ENCODE measurements at places on chromosomes 5 and 9.

GRCh38 chr5:40796487-40796889 lies 1.7 kb downstream of the PRKAA1 start:
- DNase-seq = no peak

- DNase-seq = no peak
Measured at GRCh38 chr5:157568720-157569119, 6.9 kb downstream of the ADAM19 start.

GRCh38 chr9:134399435-134400056 lies 73.3 kb downstream of the RXRA start:
- no peak for DNase-seq

DNA sequence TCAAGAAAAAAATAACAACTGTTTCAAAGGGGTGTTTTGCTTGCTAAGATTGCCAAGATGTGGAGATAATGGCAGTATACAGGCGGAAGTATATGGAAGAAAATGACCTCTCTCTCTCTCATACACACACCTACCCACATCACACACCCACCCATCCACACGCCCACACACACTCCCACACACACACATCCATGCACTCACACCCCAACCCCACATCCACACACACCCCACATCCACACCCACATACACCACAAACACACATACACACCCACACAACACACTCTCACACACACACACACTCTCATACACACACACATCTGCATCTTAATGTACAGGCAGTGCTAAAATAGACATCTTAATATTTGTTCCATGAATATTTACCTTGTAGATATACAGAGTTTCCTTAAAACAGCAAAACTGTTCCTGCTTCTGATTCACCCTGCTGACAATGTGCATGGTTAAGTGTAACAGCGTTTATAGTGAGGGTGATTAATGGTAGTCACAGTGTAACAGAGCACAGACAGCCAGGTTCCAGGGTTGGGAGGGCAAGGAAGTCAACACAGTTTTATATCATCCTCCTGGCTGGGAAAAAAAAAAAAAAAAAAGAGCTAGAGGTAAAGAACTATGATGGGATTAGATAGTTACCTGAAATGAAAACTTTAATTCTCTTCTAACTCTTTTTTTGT lies 8.3 kb downstream of the BHMT2 start:
- no peak for DNase-seq

- no peak for DNase-seq
Measured at GRCh38 chr5:68441309-68442073, 225.9 kb downstream of the PIK3R1 start.

GRCh38 chr9:131348631-131349521 lies 45.0 kb upstream of the PRRC2B start:
- DNase-seq = no peak

DNA sequence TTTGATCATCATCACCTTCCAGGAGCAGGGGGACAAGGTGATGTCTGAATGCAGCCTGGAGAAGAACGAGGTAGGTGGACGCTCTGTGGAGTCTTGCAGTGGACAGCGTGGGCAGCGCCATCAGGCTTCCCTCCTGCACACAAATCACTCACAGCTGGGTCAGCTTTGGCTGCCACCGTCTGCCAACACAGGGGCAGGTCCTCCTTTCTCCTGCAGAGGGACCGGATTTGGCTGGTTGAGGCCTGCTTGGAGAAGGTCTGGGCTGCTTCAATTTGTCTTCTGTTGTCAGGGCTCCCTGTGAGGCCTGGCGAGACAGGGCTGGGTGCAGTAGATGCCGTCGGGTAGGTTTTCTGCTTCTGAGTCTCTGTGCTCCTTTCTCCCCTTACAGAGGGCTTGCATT lies 180.6 kb downstream of the CACNA1B start:
- DNase-seq = no peak

DNA sequence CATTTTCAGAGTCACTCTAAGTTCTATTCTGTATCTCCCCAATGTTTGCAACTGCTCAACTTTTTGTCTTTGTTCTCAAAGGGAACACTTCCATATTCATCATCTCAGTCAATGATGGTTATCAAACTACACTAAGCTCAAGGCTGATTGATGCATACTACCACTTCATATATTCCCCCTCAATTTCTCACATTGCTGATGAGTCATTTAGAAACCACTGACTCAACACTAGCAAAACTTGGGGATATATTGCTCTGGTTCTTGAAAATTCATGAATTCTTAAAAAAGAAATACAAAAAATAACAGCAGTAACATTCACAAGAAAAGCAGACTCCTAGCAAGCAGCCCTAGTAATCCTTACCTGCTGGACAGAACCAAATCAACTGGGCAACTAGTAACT lies 52.2 kb downstream of the ABHD17B start:
- DNase-seq = no peak

DNA sequence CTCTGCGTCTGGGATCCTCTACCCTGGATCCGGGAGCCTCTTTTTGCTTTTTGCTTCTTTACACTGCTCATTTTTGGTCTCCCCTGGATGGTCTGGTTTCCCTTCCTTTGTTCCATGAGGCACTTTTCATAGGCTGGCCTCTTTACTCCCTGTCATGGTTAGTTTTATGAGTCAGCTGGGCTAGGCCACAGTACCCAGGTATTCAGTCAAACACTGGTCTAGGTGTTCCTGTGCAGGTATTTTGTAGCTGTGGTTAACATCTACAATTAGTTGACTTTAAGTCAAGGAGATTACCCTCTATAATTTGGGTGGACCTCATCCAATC lies 17.5 kb downstream of the ANKRD33B start:
- DNase-seq = no peak

DNA sequence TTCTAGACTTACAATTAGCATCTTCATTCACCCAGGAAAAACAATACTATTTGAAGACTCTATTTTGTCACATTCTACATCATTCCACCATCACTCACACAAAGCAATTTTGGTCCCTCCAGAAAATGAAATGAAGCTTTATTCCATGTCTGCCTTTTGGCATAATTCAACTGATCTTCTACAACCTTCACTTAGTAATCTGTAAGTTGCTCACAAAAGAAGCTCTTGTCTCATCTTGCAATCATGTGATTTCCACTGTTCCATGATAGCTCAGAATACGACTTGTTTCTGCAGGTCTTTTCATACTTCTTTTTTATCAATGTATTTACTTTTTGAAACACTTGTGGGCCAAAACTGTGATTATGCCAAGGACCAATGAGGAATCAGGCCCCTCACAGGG lies 261.9 kb upstream of the NR4A3 start:
- DNase-seq = no peak

GRCh38 chr5:151154931-151155774 lies 2.4 kb downstream of the ANXA6 start:
- no peak for DNase-seq

- DNase-seq = no peak
Measured at GRCh38 chr5:136598802-136599404, 233.6 kb upstream of the TRPC7 start.

DNA sequence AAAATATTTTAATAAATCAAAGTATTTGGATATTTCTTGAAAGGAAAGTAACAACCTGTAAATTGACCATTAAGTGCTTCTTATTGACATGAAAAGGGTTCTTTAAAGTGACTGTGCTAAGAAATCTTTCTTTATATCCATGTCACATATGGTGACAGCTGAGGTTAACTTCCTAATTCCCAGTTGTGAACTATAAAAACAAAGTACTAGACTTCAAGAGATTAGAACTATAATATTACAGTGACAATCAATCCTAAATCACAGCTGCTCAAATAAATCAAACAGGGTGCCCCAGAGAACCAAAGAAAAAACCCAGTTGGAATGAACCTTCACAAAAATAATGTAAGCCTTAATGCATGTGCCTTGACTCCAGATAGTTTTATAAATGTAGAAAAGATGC lies 332.6 kb upstream of the PDE4D start:
- no peak for DNase-seq

GRCh38 chr9:11103525-11103924 lies 490.7 kb upstream of the PTPRD start:
- DNase-seq = no peak

- no peak for DNase-seq
Measured at GRCh38 chr5:26578002-26578401, 460.4 kb downstream of the CDH9 start.

- DNase-seq = no peak
Measured at GRCh38 chr5:144194144-144194543, 23.5 kb downstream of the KCTD16 start.

- peak; percentile 49 for DNase-seq
Measured at GRCh38 chr9:119289740-119290433, 79.3 kb downstream of the BRINP1 start.

GRCh38 chr5:76657091-76657490 lies 33.9 kb upstream of the F2RL2 start:
- DNase-seq = no peak

DNA sequence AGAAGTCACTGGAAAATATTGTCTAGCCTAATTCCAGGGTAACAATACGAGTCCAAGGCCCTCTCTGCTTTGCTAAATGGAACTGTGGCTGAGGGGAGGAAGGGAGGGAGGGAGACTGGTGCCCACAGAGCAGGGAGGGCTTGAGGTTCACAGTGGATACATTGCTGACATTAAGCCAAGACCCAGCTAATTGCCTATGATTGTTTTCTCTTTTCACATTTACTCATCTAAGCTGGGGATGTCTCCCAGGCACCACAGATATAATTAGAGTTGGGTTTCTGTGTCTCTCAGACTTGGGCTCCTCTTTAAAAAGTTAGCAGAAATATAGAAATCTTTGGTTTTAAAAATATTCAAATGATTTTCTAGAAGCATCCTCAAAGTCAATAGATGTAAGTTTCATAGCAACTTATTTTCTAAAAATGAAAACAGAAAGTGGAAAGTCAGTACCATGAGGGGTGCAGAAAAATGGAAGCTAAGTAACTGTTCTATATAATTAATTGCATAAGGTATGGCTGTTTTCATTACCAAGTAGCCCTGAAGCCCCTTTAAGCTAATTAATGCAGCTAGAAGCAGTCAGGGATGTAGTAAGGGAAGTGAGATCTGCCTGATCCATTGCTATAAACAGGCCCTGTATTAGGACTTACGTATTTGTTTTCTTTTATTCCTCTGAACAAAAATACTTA lies 259.8 kb downstream of the NDUFS4 start:
- DNase-seq = no peak

DNA sequence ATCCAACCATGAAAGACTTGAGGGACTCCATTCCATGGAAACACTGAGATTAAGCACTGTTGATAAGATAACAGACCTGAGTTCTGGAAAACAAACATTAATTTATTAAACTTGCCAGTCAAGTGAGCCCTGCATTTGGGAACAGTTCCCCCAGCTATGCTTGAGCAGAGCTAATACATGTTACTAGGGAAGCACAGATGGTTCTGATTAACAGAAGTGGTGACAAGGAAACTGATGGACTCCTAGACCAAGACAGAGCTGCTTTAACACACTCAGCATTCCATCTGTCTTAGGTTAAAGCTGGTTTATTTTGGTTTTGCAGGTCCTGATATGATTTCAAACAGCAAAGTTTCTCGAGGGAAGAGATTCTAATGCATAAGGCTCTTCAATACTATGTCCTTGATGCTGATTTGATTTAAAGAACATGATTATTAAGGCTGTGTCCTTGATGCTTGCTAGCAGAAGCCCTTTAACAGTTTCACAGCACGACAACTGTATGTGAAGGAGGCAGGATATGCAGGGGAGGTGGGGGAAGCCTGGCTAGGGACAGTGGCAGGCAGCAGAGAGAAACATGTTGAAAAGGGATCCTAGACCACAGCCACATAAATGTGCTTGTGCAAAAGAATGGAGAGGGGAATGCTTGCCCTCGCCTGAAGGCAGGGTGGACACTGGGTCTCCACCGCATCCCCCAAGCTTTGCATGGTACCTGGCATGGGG lies 66.2 kb downstream of the ACTBL2 start:
- peak; percentile 25 for DNase-seq

DNA sequence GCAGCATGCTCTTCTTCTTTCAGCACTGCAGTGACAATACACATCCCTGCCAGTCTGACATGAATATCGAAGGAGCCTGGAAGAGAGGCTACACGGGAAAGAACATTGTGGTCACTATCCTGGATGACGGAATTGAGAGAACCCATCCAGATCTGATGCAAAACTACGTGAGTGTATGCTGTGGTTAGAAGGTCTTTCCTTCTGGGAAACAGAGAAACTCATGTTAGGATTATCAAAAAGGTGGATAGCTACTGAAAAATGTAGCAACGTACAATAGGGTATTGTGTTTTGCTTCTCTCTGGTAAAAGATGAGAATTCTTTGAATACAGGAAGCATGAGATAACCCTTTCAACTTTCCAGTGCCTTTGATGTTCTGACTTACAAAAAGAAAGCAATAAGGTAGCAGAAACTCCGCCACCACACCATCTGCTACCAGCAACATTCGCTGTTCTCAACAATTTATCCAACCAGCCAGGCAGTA lies 133.3 kb downstream of the PCSK5 start:
- no peak for DNase-seq

- DNase-seq = no peak
Measured at GRCh38 chr5:103785569-103785968, 223.0 kb upstream of the NUDT12 start.

- no peak for DNase-seq
Measured at GRCh38 chr9:98667005-98667640, 41.6 kb downstream of the GABBR2 start.

DNA sequence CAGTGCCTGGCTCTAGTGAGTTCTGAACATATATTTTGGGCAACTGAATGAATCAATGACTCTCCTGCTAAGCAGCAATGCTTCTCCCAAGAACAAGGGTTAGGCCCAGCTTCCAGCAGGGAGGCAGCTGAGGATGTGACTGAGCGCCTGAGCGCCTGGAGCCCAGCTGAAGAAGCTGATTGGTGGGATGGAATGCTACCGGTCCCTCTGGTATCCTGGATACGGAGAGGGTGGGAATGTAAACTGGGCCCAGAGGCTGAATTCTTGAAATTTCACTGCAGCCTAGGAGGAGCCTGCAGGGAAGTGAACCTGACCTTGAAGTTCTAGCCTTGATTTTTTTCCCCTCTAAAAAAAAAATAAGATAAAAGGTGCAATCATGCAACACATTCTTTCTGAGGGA lies 43.2 kb downstream of the WWC1 start:
- DNase-seq = peak; percentile 64

GRCh38 chr9:83466877-83467276 lies 71.3 kb downstream of the FRMD3 start:
- no peak for DNase-seq

DNA sequence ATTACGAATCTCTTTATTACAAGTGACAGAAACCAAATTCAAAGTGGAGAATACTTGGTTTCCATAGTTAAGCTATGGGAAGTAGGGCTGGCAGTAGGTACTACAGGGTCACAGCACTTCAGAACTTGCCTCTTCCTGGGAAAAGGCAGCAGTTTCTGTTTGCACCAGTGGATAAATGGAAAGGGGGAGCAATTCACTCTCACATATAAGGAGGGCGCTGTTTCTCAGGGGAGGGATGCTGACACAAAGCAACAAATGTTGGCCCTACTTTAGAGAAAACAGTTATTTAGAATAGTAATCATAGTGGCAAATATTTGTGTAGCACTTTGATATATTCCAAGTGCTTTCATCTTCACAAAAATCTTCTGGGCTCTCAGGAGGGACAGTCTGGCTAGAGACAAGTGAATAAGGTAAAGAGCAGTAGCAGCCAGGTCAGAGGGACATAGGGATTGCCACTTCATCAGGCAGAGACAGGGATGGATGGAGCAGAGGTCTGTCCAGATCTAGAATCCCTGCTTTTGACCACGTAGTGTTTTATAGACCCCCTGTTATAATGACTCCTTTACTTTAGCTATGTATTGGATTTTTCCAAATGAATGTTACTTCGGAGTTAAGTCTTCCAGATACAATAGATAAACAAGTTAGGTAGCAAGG lies 554.8 kb upstream of the SGCD start:
- no peak for DNase-seq
